ENCODE measurements at places on chromosomes 1 and 21.

DNA sequence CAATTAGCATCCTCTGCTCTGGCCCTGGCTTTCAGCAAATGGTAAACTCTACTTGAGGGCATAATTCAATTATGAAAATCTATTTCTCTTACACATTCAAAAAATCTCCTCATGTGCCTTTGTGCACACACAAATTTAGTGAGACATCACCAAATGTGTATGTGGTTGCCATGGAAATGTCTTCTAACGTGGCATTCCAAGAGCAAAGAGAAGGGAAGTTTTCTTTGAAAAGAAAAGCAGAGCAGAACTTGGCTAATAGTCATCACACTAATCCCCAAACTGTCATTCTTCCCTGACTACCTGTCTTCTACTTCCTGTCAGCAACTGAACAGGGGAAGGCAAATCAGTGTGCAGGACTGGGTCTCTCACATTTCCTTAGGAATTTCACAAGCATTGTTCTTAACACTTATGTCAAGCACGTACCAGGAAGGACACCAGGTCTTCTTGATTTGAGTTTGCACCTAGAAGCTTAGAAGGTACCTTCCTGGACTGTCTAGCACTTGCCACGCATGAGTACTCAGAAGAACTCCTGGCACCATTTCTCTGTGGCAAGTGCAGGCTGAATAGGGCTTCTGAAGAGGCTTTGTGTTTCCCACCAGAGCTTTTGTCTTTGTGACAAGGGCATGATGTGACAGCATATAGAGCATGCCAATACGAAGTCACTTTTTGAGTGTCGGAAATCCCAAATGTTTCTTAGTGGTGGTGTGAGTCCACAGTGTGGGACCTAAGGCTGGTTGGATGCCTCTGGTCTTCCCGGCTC is 32.3 kb downstream of the MAN1C1 start:
- DNase-seq: no peak

DNA sequence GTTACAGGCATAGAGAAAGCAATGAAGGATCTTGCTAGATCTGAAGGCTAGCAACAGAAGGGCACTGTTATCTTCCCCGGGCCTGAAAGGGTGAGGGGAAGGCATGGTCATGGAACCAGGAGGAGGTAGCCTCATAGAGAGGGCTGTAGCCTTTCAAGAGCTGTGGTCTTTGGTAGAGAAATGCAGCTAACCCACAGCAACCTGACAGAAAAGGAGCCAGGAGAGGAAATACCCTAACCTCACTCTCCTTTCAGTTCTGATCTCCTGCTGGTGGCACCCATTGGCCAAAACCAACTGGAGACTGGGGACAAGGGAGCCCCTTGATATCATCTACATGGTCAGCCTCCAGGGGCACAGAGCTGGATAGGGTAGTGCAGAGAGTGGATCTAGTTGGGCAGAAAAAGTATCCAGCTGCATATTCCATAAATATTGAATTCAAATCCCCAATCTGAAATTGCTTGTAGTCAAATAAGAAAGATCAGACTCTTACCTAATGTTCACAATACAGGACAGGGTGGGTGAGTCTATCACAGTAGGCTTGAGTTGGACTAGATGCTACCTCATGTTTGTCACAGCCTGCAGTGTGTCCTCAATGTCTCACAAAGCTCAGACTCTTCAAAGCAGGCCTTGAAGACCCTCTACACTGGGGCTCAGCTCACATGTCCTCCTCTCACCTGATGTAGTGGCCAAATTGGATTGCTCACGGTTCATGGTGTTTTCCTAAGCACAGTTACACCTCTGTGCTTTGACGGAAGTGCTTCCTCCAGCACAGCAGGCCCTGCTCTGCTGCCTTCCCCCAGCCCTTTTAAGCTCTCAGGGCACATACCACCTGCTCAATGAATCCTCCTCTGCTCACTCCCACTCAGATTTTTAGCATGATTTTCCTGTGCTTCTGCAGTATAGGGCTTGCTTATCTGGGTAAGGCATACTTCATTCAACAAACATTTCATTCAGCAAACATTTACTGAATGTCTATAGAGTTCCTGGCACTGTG is 74.1 kb upstream of the JUN start:
- no peak for DNase-seq

- no peak for DNase-seq
Observed at GRCh38 chr1:93743465-93743864, 61.8 kb upstream of the BCAR3 start.

- DNase-seq: no peak
Observed at GRCh38 chr1:199687321-199687720, 340.2 kb upstream of the NR5A2 start.

DNA sequence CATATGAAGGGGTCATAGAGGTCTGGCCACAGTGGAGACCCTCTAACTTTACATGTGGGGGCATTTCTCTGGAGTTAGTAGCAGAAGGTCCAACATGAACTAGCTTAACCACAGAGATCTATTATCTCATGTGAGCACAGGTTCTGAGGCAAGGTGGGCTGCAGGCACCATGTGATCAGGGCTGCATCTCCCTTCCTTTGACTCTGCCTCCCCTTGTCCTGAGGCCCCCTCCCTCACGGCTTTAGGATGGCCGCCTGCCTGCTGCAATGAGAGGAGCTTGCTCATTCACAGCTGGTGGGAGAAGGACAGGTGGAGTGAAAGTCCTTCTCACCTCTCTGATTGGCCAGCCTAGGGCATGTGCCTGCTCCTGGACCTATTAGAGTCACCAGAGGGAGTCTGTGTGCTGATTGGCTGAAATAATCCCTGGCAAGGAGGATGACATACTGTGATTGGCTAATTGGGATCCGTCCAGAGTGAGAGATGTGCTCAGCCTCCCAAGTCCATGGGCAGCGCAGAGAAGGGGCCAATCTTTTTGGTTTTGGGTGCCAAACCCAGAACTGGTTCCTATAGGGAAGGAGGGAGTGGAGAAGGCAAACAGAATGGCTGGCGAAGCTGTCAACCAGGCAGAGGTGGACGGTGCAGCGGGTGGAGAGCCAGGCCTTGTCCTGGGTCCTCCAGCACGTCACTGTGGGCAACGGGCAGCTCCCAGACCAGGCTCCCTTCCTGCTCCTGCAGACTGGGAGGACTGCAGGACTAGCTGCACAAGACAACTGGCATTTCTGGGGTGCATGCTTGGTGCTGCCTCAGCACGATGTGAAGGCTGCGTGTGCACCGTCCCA is 39.4 kb upstream of the C1orf174 start:
- DNase-seq: no peak

DNA sequence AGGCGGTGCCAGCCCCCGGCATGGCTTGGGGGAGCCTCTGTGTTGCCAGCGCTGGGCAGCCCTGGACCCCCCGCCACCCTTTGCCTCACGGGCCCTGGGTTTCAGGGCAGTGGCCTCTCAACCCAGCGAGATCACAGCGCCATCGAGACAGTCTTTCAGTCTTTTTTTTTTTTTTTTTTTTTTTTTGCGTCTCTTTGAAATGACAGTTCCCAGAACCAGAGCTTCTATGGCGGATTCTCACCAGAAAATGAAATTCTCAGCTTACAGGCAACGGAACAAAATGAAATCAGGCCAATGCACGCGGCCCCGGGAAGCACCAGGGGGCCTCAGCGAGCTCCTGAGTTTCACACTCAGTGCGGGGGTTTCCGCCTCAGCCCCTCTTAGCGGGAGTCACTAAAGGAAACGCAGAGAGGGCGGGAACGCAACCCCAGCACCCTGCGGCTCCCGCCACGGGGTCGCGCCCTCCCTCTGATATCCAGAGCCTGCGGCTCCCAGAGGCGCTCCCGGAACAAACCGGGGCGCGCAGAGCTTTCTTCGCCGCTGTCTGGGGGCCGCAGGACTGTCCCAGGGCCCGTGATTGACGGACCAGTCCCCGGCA is 8.0 kb upstream of the COL6A1 start:
- peak; percentile 86 for DNase-seq

DNA sequence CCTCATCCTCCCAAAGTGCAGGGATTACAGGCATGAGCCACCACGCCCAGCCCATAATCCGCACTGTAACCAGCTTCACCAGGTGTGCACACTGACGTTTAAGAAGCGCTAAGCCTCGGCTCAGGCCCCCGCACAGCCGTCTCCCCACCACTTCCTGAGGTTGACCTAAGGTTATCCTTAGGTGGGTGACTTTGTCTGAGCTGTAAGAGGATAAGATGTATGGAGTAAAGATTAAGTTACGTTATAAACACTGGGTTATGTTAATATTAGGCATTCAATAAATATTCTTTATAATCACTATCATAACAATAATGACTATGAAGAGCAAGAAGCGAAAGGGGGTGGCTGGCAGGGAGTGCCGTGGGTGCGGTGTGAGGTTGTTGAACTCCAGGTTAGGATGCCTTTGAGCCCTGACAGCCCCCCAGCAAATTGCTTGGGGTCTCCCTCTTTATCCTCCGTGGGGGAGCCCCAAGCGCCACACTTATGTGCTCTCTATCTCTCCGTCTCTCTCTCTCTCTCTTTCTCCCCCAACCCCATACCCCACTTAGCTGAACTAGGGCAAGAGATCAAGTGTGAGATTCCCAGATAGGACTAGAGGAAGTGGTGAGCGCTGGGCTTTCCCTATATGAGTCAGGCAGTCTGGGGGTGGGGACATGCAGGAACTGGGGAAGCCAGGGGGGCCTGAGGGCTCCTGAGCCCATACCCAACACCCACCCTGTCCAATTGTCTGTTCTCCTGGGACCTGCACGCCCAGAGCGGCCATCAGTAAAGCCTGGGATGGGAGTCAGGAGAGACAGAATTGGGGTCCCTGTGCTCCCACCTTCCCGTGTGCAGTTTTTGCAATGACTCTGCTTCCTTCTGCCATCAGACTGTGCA is 7.6 kb downstream of the EFHD2 start:
- no peak for DNase-seq

GRCh38 chr1:41394369-41394744 is 33.1 kb downstream of the FOXO6 start:
- no peak for DNase-seq

- DNase-seq: no peak
Observed at GRCh38 chr1:55043011-55043410, 3.7 kb downstream of the PCSK9 start.

- no peak for DNase-seq
Observed at GRCh38 chr1:20735581-20736111, 3.1 kb upstream of the SH2D5 start.

GRCh38 chr1:231705806-231706760 is 79.5 kb downstream of the DISC1 start:
- no peak for DNase-seq

DNA sequence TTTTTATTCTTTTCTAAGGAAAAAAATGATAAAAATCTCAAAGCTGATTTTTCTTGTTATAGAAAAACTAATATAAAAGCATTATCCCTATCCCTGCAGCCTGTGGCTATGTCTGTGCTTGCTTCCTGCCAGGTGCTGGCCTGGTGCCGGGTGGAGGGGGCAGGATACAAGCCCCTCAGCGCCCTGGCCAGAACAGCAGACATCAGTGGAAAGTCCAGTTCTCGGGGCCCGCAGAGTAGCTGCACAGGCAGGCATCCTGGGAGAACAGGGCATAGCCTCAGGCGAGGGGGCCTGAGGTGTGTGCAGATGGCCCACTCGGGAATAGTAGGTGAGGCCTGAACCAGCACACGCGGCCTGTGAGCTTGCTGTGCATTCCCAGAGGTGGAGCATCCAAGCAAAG is 23.4 kb downstream of the PODN start:
- no peak for DNase-seq

GRCh38 chr1:1006305-1007159 is 6.6 kb upstream of the HES4 start:
- no peak for DNase-seq

- no peak for DNase-seq
Observed at GRCh38 chr1:51520700-51521248, 1.7 kb upstream of the EPS15 start.

- DNase-seq: no peak
Observed at GRCh38 chr1:84387480-84388163, 10.7 kb upstream of the DNASE2B start.

DNA sequence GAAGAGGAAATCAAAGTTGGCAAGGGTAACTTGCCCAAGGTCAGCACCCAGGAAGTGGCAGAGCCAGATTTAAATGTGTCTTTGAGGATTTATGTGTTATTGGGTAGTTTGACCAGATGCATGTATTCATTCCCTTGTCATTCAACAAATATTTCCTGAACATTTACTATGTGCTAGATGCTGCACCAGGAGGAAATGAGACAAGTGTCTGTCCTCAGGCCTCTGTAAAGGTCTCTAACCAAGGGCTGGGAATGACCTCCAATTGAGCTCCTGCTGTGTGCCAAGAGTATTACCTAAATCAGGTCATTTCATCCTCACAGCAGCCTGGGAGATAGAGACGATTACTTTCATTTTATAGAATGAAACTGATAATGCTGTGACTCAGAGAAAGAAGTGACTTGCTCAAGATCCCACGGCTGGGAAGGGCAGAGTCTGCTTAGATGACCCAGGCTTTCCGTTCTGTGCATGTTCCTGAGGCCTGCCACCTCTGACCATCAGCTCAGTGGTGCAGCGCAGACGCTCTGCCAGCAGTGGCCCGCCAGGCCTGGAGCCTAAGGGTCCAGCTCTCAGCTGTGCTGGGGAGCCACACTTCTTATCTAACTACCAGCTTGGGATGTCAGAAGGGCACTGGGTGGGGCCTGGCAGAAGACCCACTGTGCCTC is 3.5 kb upstream of the TTC22 start:
- DNase-seq: no peak

DNA sequence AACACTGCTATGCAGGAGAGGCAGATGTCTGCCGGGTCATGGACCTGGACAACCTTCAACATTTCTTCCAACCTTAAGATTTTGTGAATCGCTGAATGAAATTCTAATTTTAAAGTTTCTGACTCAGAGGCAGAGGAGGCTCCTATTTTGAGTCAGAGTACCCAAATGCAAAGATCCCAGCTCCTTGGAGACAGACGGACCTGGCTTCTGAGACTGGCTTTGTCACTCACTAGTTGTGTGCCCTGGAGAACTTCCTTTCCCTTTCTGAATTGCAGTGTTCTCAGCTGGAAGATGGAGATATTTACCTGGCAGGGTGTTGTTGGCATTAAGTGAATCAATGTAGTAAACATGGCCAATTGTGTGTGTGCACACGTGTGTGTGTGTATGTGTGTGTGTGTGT is 51.9 kb downstream of the IER5 start:
- DNase-seq: no peak

- no peak for DNase-seq
Observed at GRCh38 chr1:65404941-65405340, 15.5 kb upstream of the LEPR start.

GRCh38 chr1:193190096-193190744 is 3.8 kb upstream of the B3GALT2 start:
- peak; percentile 12 for DNase-seq

DNA sequence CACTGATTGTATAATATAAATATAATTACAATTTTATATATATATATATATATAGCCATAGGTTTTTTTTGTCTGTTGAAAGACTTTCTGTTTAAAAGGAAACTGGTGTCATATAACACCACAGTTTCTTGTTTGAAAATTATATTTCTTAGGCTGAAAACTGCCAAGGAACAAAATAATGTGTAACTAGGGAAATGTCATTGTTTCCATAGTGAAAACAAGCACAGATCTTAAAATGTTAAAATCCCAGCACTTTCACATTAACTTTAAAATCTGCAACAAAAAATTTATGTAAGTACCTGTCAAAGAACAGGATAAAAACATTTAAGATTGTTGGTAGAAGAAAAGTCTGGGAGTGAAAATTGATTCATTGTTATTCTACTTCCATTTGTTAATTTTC is 104.2 kb downstream of the ATP6V1G3 start:
- peak; percentile 28 for DNase-seq
